ENCODE measurements at places on chromosomes 3 and 15.

DNA sequence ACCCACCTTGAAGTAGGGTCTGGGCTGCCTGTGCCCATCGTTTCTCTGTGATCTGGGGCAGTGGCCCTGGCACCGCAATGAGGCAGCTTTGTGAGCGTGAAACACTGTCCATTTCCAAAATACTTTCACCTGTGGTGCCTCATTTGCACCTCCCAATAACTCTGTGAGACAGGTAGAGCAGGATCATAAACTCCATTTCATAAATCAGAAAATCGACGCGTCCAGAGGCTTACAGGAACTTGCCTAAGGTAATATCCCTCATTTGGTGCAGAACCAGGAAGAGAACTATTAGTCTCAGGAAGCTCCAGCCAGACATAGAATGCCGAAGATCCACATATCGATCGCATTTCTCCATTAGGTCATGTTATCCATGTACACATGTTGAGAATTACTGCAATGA, 38.2 kb upstream of the SEMA4B start:
- DNase-seq: no peak

GRCh38 chr3:186931532-186932280, 1.4 kb downstream of the ST6GAL1 start:
- peak; percentile 44 for DNase-seq

GRCh38 chr15:66933932-66934867, 131.2 kb upstream of the SMAD3 start:
- no peak for DNase-seq

DNA sequence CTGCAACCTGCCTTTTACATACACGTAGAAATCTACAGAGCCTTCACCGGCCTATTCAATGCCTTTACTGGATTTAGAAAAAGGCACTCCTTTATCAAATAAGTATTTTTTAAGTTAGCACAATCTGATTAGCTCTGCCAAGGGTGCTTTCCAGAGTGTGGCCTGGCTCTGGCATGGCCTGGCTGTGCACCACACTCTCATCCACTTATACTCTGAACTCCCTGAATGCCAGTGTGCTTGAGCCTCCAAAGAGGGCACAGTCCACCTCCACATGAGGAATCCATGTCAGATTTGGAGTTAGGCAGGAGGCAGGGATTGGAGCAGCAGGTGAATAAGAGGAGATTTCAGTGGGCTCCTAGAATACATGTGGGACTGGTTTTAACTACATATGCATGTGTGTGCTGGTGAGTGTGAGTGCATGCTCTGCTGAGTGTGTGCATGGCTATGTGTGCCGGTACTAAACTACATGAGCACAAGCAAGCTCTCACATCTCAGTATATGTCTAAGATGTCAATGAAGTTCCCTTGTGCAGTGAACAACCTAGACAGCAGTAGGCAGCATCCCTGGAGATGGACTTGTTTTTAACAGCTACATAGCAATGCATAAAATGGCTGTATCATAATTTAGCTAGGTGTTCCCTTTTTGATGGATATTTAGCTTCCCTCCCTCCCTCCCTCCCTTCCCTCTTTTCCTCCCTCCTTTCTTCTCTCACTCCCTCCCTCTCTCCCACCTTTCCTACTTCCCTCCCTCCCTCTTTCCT, 17.8 kb upstream of the ZFAND6 start:
- DNase-seq: no peak

DNA sequence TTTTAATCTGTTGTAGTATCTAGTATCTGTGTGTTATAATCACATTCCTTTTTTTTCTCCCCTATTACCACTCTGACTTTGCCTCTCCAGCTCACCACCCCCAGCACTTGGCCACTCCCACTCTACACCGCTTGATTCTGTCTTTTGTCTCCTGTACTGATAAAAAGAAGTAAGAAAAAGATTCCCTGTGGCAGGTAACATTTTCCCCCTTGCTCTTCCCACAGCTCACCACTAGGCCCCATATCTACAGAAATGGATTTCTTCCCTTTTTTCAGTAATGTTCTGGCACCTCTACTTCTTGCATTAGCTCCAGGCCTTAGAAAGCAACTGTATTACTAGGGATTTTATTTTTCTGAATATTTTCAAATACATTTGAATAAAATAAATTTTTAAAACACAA, 25.6 kb downstream of the KCNH8 start:
- DNase-seq: no peak

DNA sequence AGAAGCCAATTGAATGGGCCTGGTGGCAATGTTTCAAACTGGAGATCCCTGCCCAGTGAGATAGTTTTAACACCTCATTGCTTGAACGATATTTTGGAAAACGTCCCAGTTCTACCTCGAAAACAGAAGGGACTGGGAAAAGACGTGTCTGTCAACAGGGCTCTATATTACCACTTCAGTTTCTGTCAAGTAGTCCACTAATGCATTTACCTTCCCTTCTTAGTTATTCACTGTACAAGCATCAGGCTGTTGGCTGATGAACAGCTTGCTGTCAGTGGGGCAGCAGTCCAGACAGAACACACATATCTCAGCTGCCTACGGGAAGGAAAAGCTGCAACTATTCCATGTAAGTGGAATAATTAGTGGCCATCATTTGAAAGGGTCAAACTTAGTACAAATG, 794.7 kb upstream of the GBE1 start:
- DNase-seq: no peak

All from activated T-helper 1 cell treated with anti-CD3 and anti-CD28 coated beads, Interleukin-2, amount 50 U/mL, for 16 hours (primary cell).